ENCODE measurements at places on chromosomes 5 and 9. TPM values are rescaled to one million over a fixed set of nuclear protein-coding genes. Genes with fewer than 3 reads are reported as not detected.

The MRPS27 gene
- total RNA-seq = 58.4 TPM

The OR2V1 gene
- total RNA-seq = not detected

The TMEM174 gene
- total RNA-seq = not detected

The LCN12 gene
- total RNA-seq = 2.3 TPM

The CYLC2 gene
- not detected for total RNA-seq

The CORO2A gene
- total RNA-seq = 3.2 TPM

The PRR7 gene
- total RNA-seq = 6.0 TPM
